ENCODE measurements at places on chromosomes 3 and 15.

DNA sequence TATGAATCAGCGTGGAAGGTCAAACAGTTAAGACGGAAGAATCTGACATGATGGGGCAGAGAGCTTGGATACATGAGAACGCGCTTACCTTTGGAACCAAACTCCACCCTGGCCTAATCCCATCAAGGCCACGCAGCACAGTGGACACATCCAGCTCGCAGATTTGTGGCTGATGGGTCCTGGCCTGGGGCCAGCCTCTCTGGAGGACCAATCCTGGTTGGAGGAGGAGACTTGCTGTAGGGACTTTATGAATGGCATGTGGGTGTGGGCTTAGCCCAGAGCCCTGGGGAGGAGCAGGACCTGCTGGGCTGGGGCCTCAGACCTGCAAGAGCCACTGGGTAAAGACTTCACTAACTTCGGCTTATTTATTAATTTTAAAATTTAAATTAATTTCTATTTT, 73.4 kb upstream of the ANKRD34C start:
- H3K4me1 ChIP-seq: peaks cover 12% of the 10 kb centered on the region
- H3K27ac ChIP-seq: no peak overlapping the region
- DNase-seq: no peak
- no peaks in the 10 kb centered on the region for H3K27me3 ChIP-seq
- H3K4me3 ChIP-seq: no peak overlapping the region

GRCh38 chr3:24830230-24831152, 335.8 kb upstream of the THRB start:
- H3K27me3 ChIP-seq: peaks cover 8% of the 10 kb centered on the region
- H3K4me3 ChIP-seq: peak overlapping the region; percentile 99
- H3K27ac ChIP-seq: no peak overlapping the region
- peak; percentile 59 for DNase-seq

- H3K4me1 ChIP-seq: no peaks in the 10 kb centered on the region
- H3K4me3 ChIP-seq: no peak overlapping the region
- no peaks in the 10 kb centered on the region for H3K36me3 ChIP-seq
Observed at GRCh38 chr15:91562698-91563097, 290.8 kb upstream of the SLCO3A1 start.

DNA sequence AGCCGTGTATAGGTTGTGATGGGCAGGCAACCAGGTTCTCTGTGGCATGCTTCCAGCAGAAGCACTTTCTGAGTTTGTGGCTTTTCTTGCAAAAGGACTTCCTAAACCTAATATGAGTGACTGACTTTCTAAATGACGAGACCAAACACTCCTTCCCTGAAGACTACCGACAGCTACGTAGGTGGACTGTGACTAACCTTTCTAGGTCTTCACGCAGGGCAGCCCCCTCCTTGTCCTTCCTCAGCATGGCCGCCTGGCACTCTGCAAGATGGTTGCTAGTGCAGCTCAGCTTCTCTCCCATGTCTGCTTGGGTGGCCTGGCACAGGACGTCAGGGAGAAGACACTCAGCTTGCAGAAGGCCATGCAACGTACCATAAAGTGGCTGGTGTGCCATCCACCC, 20.9 kb downstream of the CXCR6 start:
- H3K36me3 ChIP-seq: peaks cover 4% of the 10 kb centered on the region
- no peak overlapping the region for H3K4me3 ChIP-seq
- no peaks in the 10 kb centered on the region for H3K4me1 ChIP-seq
- H3K27ac ChIP-seq: no peak overlapping the region

Measured in glutamatergic neuron (in vitro differentiated cells).